ENCODE measurements at places on chromosomes 1 and 21.

DNA sequence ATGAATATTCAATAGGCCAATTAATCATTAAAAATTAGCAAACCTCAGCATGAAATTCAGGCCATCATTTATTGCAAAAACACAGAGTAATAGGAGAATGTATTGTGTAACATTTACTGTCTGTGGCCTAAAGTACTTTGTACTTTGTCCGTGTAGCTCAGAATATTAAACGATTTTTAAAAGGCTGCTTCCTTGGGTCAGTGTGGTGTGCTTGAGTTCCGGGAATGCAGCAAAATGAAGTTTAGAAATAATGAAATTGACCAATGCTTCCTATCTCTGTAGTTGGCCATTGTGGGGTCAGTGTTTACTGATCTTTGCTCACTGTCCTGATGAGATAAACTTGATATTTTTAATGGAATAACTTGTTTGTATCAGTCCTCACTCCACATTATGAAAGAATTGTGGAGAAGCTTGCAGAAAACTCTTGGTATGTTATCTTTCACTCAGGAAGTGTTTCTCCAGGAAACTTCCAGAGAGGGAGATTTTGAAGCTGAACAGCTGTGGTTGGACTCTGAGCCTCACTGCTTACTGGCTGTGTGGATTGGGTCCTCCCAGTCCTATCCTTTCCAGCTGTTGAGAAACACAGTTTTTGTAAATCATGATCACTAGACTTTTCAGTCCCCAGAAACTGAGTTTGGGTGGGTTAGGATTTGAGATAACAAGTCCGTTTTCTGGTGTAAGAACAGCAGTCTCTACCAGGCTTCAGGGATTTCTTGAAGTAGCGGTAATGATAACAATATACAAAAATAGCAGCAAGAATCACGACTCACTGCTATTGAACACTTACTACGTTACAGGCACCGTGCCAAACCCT, 19.2 kb upstream of the MTARC1 start:
- no peak for DNase-seq

- DNase-seq: peak; percentile 5
Observed at GRCh38 chr21:29626801-29627470, 312.9 kb downstream of the GRIK1 start.

GRCh38 chr1:43908226-43908625, 25.4 kb upstream of the ARTN start:
- DNase-seq: no peak

DNA sequence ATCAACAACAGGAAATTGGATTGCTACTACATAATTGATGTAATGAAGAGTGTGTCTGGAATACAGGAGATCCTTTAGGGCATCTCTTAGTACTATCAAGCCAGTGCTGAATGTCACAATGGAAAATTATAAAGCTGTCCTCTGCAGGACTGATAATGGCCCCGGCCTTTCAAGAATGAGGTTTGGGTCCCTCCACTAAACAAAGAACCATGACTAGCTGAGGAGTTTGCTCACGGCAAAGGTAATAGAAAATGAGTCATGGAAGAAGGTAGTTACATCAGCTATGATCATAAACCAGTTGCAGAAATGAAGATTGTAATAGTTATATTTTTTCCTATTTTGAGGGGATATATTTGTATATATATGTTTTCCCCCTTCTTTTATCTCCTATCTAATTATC, 145.8 kb downstream of the KCNJ6 start:
- DNase-seq: no peak

- DNase-seq: no peak
Observed at GRCh38 chr1:33692206-33693188, 171.4 kb upstream of the HMGB4 start.

GRCh38 chr1:231743966-231744365, 117.4 kb downstream of the DISC1 start:
- no peak for DNase-seq

GRCh38 chr1:202750761-202751160, 40.5 kb upstream of the SYT2 start:
- DNase-seq: no peak

DNA sequence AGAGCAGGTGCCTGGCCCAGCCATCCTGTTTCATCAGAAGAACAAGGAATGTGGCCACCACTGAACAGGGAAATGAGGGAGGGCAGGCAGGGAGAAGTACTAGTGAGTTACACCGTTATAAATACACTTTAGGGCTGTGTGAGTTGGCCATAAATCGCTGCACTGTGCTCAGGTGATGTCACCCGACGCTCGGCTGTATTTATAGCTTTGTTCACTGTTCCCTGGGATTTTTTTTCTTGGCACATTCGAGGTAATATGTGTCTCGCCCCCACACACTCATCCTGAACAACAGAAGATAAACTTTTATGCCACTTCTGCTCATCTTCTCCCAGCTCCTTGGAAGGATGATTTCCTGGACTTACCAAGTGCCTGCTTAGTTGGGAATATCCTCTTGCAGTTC, 9.0 kb upstream of the KIRREL1 start:
- no peak for DNase-seq

GRCh38 chr1:18794051-18794450, 65.4 kb downstream of the TAS1R2 start:
- DNase-seq: no peak

GRCh38 chr1:153626904-153627714, at the start of gene S100A13:
Gene S100A13 (minus strand): TSS chr1:153627505. CDS start chr1:153626472, 1,033 bp downstream.
- DNase-seq: peak; percentile 82

DNA sequence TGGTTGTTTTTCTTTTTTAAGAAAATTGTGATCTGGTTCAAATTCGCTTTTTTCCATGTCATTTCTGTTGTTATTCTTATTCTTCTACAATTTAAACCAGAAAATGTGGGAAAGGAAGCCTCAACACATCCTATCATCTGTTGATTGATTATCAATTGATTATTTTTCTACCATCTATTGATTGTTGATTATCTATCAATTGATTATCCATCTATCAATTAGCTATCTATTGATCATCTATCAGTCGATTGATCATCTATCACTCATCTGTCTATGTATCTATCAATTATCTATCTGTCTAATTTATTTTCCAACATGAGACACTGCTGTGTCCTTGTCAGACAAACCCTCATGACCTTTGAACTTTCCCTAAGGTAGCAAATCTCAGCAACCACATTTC, 136.1 kb upstream of the ARHGEF16 start:
- no peak for DNase-seq

- DNase-seq: peak; percentile 87
Observed at GRCh38 chr1:31798433-31799195, 17.2 kb downstream of the SPOCD1 start.

GRCh38 chr1:9605946-9606455, 17.3 kb downstream of the TMEM201 start:
- no peak for DNase-seq

DNA sequence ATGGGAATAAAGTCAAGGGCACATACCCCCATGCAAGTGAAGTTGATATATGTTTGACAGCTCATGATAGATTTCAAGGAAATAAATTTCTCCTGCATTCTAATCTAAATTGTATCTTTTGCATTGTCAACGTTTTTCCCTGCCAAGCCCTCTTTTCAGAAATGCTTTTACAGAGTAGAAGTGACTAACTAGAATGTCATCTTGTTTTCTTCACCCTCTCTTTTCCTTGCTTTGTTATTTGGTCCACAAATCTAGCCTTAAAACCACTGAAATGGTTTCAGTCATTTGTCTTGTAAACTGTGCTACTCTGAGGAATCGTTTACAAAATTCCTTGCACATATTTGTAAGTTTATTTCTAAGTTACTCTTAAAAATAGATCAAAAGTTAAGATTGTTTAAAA, 600.8 kb upstream of the CXADR start:
- peak; percentile 36 for DNase-seq

GRCh38 chr1:65174585-65174984, 26.6 kb downstream of the AK4 start:
- DNase-seq: peak; percentile 83

- DNase-seq: no peak
Observed at GRCh38 chr1:153750026-153750995, 22.5 kb downstream of the INTS3 start.

- peak; percentile 2 for DNase-seq
Observed at GRCh38 chr21:21232320-21232719, 234.1 kb downstream of the NCAM2 start.

- DNase-seq: no peak
Observed at GRCh38 chr1:44849575-44850132, 6.6 kb upstream of the PTCH2 start.

DNA sequence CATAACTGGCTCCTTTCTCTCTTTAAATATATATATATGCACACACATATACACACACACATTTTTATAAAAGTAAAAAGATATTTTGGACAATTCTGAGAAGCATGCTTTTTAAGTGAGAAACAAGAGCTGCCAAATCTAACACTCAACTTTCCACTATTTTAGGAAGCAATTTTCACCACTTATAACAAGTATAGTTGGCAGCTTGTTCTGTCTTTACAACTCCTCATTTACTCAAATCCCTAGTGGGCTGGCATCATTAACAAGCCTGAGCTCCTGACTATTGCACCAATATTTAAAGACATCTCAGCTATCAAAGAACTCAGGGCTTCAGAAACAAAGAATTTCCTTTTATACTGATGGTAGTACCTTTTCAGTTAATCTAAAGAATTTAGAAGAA, 76.6 kb downstream of the RAB3GAP2 start:
- DNase-seq: no peak

GRCh38 chr1:180178511-180179161, 24.0 kb downstream of the QSOX1 start:
- no peak for DNase-seq

- DNase-seq: no peak
Observed at GRCh38 chr1:232722626-232723025, 82.6 kb upstream of the MAP10 start.

GRCh38 chr1:32676945-32677344, 25.6 kb downstream of the SYNC start:
- DNase-seq: no peak

- DNase-seq: no peak
Observed at GRCh38 chr1:40141878-40142535, 19.2 kb upstream of the RLF start.

DNA sequence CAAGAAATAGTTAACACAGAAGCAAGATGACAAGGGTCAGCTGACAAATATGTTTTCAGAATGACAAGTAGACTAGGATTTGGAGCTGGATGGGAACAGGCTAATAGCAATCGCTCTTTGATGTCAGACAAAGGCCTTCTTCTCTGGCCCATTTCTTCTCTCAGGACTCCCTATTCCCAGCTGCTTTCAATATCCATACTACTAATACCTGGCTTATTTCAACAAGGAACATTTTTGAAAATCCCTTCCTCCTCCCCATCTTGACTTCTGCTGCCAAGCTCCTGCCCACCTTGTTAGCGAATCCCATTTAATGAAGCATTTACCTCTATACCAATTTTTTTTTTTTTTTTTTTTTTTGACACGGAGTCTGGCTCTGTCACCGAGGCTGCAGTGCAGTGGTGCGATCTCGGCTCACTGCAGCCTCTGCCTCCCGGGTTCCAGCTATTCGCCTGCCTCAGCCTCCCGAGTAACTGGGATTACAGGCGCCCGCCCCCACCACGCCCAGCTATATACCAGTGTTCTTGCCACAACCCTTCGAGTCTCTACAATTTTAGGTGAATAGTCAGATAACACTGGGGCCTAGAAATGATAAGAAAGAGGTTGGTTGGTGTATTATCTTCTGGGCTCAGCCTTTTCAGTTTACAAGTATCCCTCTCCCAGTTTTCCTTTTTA, 68.4 kb downstream of the MACF1 start:
- no peak for DNase-seq

GRCh38 chr1:10889650-10890353, 93.4 kb upstream of the CASZ1 start:
- DNase-seq: no peak

Data from GM04503 (cell line).